HCT116 (cell line): ENCODE measurements at places on chromosomes 3 and 15.
A peak's percentile ranks its signal among the peaks of the same experiment; 100 is the strongest.

- DNase-seq, result no peak
Observed at GRCh38 chr3:52280050-52280461, 1.6 kb upstream of the WDR82 start.

DNA sequence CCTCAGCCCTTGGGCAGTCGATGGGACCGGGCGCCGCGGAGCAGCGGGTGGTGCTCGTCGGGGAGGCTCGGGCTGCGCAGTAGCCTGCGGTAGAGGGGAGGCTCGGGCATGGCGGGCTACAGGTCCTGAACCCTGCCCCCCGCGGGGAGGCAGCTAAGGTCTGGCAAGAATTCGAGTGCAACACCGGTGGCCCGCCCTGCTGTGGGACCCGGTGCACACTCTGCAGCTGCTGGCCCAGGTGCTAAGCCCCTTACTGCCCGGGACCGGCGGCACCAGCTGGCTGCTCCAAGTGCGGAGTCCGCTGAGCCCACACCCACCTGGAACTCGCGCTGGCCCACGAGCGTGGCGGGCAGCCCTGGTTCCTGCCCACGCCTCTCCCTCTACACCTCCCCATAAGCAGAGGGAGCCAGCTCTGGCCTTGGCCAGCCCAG lies 377.7 kb upstream of the RBMS3 start:
- DNase-seq, result no peak

GRCh38 chr3:126996905-126997304 lies 14.0 kb downstream of the PLXNA1 start:
- no peak for DNase-seq

- no peak for DNase-seq
Observed at GRCh38 chr3:104385421-104385820, 981.3 kb upstream of the ALCAM start.

DNA sequence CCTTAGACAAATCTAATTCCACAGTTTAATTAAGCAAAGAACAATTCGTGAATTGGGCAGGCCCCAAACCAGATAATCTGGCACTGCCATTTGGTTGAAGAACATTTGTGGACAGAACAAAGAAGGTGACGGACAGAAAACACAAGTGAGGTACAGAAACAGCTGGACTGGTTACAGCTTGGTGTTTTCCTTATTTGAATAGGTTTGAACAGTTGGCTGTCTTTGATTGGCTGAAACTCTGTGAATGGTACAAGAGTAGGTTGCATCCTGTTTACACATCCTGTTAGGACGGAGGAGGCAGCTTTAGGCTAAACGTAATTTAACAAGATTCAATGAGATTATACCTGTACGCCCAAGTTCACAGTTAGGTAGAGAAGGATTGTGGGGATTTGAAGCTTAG lies 114.4 kb downstream of the LPP start:
- no peak for DNase-seq

- no peak for DNase-seq
Observed at GRCh38 chr3:144273601-144274000, 302.0 kb downstream of the DIPK2A start.

- DNase-seq, result no peak
Observed at GRCh38 chr3:121894301-121894990, at the start of gene SLC15A2. SLC15A2 (plus strand) TSS chr3:121894401; CDS start chr3:121894477, 76 bp downstream.

DNA sequence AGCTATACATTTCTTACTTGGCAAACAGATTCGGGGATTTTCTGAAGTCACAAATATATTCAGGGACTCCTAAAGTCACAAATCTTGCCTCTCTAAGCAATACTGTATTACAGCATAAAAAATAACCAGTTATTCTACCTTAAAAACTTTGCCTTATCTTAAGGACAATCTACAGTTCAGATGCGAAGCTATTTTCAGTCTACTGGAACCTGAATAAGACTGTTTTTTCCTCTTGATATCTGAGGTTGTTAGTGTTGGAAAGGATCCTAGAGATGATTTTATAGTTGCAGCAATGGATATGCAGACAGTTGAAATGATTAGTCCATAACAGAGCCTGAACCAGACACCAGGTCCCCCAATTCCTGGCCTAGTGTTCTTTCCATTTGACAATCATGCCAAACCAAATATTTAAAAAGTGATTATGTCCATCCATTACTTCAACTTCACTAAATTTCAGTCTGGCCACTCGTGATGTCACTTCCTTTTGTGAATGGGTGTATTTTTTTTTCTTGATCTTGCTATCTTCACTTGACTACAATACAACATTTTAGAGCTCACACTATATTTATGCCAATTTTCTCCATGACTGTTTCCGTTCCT lies 1.8 kb downstream of the HDGFL3 start:
- no peak for DNase-seq

- no peak for DNase-seq
Observed at GRCh38 chr15:70627322-70627721, 136.0 kb downstream of the UACA start.

- DNase-seq, result no peak
Observed at GRCh38 chr3:86180696-86181095, 810.3 kb downstream of the VGLL3 start.

- no peak for DNase-seq
Observed at GRCh38 chr3:24614359-24614758, 119.7 kb upstream of the THRB start.

GRCh38 chr15:96585484-96586386 lies 255.2 kb downstream of the NR2F2 start:
- no peak for DNase-seq

DNA sequence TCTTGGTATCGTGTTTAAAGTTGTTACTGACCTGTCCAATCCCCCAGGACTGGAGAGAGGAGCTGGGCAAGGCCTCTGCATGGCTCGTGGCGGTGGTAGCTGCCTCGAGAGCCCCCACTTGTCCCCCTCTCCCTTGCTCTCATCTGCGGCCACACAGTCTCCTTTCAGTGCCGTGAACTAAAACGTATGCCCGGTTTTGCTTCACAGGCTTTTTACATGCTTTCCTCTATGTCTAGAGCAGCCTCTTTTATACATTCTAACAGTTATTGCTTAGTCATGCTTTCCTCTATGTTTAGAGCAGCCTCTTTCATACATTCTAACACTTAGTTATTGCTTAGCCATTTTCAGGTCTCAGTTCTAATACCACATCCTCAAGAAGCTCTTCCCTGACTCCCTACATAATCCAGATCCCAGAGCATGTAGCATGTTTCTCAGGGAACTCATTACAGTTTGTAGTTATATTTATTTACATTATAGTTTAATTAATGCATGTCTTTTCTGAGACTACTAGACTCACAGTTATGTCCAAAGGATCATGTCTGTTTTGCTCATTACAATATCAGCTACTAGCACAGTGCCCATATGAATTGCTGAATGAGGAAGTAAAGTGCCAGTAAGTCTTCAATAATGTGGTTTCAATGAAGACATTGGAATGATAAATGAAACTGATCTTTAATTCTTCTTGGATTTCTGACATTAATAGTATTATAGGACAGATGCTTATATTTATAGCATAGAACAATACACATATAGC lies 66.5 kb upstream of the TBL1XR1 start:
- no peak for DNase-seq

GRCh38 chr3:48408823-48409281 lies 21.0 kb downstream of the PLXNB1 start:
- no peak for DNase-seq

GRCh38 chr15:68935400-68935937 lies 5.1 kb downstream of the SPESP1 start:
- no peak for DNase-seq

- DNase-seq, result no peak
Observed at GRCh38 chr15:63306492-63307073, 29.2 kb downstream of the APH1B start.

DNA sequence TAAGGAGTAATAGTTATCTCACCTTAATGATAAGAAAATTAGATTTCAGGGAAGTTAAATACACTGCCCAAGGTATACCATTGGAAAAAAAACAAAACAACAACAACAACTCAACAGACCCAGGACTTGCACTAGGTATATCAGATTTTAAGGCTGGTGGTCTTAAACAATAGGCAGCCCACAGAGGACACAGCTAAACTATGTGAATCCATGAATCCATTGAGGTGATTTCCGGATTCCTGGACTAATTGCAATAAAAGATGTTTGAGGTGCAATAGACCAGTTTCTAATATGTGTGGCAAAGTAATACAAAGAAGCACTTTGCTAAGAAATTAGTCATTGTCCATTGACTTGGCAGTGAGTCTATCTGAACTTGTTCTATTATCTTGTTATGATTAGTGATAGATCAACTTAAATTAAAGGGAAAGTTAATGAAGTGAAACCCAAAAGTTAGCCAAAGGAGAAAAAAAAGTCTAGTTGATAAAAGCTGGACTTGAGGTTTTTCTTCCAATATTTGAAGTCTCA lies 60.9 kb upstream of the MAGI1 start:
- no peak for DNase-seq

DNA sequence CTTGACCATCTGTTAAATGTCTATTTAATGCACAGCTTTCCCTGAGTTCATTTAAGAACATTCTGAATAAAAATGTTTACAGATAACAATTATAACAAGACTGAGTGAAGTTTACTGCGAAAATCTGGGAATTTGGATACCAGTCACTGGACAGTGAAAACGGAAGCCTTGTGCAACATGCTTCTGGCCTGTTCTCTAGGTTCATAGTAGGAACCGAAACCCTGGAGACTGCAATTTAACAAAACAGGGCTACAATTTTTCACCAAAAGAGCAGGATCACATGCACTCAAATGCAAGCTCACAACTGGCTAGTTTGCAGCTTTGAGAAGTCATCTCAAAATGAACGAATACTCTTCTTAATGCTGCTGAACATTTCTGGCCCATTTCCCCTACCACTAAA lies 435.9 kb downstream of the NR2F2 start:
- no peak for DNase-seq

GRCh38 chr15:78438619-78439285 lies 736 bp downstream of the IREB2 start:
- DNase-seq, result no peak

DNA sequence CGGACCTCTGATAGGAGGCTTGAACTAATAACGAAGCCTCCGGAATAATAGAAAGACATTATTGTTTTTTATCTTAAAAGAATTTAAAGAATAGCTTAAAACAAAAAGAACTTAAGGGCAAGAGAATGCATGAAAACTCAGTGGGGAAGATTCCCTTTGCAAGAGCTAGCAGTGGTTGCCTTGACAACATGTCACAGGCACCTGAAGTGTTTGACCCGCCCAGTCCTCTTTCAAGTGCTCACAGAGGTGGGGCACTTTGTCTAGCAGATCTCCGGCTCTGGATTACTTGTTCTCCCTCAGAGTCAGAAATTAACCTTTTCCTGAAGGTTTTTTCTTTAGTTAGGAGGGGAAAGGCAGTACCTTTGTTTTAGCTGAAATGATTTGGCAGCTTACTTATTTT lies 37.8 kb downstream of the LARS2 start:
- no peak for DNase-seq

DNA sequence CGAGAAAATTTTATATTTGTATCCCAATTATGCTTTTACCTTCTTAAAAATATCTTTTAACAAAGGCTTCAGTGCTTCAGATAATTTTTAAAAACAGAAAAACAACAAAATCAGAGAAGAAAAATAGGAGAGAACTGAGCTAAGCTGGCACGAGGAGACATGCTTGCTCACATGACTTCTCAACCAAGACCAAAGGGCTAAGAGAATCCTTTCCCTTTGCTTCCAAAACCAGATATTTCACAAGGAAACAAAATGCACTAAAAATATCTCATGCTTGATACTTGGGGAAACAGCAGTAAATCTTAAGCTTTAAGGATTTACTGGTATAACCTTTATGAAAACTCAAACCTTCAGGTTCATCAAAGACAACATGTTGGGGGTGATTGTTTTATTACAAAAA lies 58.4 kb downstream of the CAPN7 start:
- DNase-seq, result no peak

DNA sequence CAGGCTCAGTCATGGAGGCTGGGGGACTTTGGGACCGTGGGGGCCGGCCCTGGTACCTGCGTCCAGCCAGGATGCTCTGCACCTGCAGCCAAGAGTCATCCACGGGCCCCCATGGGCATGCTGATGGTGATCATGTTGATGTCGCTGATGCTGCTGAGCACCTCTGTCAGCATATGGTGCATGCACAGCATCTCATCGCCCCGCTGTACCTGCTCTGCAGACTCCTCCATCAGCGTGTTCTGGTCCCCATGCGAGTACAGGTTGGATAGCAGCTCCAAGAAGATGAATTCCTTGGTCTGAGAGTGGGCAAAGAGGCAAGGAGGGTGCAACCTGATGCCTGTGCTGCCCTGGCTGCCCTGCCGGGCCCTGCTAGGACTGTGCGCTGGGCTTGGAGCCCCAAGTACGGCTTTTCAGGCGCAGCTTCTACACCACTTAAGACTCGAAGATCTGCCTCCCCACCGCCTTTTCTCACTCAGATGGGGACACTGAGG lies 7.2 kb downstream of the RPS17 start:
- DNase-seq, result no peak

DNA sequence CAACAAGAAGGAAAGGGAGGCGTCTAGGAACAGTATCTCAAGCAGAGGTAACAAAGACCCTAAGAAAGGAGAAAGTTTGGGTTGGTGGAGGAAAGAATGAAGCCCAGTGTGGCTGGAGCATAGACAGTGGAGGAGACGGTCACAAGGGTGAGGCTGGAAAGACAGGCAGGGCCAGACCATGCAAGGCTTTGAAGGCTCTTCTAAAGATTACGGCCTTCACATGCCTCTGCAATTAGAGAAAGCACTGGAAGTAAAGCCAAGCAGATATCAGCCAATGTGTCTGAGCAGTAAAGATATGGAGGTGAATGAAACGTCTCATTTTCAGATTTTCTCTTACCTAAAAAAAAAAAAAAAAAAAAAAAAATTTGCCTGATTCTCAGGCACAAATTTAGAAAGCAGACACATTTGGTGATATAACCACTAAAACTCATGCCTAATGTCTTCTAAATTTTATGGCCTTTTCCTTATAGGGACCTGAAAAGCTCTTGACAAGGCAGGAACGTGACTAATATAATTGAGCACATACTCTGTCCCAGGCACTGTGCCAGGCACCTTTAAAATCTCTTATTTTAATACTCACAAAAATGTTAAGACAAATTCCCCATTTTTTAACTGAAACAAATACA lies 184.1 kb downstream of the MECOM start:
- DNase-seq, result no peak

DNA sequence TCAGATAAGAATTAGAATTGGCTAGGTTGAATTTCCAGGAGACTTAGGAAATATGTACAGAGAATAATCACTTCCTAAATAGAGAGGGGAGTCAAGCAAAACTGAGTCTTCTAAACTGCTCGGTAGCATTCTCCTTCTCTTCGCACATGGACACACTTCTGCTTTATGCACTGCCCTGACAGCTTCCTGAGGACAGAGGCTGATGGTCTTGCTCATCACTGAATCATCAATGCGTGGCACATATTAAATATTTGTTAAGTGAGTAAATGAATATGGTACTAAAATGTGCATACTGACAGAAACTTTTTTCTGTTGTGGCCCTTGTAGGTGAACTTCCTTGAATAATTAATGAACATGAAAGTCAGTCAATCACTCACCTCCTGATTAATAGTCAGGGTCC lies 315.5 kb downstream of the FHIT start:
- DNase-seq, result peak; percentile 24
